ENCODE measurements at places on chromosomes 4 and X. TPM values are rescaled to one million over a fixed set of nuclear protein-coding genes. Genes with fewer than 3 reads are reported as not detected.

GRCh38 chr4:70687392-70687791 is 940 bp upstream of the UTP3 start:
- ATAC-seq: no peak

Gene OTC
- total RNA-seq: 0.21 TPM

Gene USP51
- 2.0 TPM for total RNA-seq

GRCh38 chr4:7715271-7716009 is 224.2 kb downstream of the AFAP1 start:
- ATAC-seq: no peak

DNA sequence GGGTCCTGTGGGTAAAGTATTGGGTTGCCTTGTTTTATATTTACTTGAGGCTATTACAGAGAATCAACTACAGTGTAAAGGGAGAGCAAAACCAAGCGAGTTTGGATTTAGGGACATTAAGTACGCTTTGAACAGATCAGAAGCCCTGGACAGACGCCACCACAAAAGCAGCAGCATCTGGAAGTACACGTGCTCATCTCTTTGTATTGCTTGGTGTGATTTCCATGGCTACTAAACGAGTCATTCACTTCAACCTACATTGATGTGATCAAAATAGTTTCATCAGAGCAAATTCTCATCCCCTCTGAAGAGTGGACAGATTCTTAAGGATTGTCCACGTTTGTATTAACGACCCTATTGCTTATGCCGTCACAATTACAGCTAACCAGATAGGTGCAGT is 85.1 kb downstream of the SORBS2 start:
- no peak for ATAC-seq

DNA sequence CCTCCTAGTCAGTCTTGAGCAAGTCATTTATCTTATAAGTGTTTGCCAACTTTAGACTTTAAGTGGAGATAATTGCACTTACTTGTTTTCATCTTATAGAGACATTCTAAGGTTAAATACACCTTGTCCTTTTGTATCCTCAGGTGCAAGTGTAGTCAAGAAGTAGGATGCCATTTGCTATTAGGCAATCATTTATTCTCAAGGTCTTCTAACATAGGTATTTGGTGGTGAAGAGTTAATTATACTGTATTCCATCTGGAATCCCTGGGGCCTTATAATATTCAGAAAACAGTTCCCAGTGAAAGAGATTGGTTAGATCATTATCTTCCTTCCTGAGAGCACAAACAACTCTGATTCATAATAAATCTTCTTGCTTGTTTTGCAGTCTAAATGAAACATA is 23.7 kb downstream of the SULT1E1 start:
- ATAC-seq: no peak

Gene CXXC4
- not detected for total RNA-seq

Gene TEX13D
- total RNA-seq: 0.16 TPM

Gene SSX1
- not detected for total RNA-seq

DNA sequence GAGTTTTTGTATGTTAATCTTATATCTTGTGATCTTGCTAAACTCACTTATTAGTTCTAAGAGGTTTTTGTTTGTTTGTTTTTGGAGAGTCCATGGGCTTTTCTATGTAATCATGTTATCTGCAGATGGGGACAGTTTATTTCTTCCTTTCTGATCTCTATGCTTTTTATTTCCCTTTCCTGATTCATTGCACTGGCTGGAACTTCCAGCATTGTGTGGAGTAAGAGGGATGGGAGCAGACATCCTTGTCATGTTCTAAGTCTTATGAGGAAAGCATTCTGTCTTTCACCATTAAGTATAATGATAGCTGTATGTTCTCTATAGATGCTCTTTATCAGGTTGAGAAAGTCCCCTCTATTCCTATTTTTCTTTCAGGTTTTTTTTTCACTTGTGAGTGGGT is 90.6 kb upstream of the TBC1D9 start:
- no peak for ATAC-seq

DNA sequence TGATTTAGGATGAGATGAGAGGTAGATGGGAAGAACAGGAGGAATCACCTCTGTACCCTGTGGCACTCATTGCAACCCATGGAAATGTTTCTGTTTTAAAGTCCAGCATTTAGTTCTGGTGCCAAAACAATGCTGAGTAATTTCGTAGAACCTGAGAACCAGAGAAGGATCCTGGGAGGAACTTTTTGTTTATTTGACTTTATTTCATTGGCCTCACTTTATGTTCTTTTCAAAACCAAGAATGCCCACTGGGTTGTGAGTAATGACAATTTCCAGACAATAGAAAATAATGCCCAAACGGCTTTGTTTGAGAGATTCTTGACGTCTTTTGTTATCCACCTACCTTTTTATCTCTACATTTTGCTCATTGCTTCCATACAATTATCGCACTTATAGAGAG is 111.3 kb downstream of the SHROOM3 start:
- no peak for ATAC-seq

DNA sequence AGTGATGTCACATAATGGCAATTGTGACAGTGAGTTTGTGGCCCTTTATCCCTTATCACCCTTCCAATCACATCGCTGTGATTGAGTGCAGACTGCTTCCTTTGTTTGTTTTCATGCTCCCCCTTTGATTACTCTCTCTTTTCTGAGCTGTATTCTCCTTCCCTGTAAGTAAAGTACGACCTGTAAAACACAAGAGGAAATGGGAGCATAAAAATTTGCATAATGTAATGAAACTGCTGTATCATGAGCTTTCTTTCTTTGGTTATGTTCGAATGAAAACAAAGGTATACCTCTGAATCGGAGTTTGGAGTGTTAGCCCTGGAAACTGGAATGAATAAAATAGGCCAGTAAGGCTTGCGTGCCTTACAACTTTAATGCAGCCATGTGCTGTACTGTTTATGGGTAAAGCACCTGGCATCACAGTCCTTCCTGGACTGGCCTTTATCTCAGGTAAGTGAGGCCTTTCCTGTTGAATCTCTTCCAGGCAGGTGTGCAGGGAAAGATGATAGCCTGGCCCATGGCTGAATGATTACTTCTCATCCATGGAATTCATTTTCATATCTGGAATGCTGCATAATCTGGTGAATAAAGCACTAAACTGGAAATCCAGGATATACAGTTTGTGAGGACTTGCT is 26.6 kb upstream of the HS3ST1 start:
- ATAC-seq: no peak

Gene NPNT
- not detected for total RNA-seq

DNA sequence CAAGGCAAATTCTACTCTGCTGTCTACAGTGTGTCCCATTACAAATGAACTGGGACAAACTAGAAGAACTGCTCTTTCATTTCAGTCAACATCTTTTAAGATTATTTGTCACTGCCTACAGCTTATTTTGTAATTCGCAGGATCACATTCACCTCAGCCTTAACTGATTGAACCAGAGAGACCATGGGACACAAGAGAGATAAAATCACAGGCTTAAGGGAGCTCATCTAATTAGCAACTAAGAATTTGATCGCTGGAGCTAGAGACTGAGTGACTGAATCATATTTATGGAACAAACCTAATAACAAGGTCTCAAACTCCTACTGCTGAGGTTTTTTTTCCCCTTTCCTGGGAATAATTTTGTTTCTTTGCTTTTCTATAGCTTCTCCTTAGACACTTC is 898.2 kb downstream of the PCDH18 start:
- no peak for ATAC-seq

DNA sequence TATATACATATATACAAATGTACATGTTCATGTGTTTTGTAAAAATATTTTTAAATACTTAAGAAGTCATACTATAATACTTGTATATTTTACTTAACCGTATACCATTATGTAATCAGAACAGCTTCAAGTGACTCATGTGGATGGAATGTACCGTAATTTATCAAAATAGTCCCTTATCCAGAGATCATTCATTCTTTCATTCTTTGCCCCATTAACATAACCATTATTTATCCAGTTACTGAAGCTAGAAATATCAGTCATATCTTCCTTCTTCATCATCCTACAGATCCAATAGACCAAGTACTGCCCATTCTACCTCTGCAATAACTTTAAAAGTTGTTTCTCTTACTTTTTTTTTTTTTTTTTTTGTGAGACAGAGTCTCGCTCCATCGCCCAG is 164.2 kb downstream of the MAB21L2 start:
- ATAC-seq: no peak

GRCh38 chr4:113064244-113064643 is 14.8 kb downstream of the ANK2 start:
- ATAC-seq: no peak

- ATAC-seq: no peak
These were observed 11.4 kb upstream of the NKRF start for GRCh38 chrX:119617517-119618164.

- ATAC-seq: no peak
These were observed 1801.0 kb downstream of the C4orf33 start for GRCh38 chr4:130896920-130897319.

DNA sequence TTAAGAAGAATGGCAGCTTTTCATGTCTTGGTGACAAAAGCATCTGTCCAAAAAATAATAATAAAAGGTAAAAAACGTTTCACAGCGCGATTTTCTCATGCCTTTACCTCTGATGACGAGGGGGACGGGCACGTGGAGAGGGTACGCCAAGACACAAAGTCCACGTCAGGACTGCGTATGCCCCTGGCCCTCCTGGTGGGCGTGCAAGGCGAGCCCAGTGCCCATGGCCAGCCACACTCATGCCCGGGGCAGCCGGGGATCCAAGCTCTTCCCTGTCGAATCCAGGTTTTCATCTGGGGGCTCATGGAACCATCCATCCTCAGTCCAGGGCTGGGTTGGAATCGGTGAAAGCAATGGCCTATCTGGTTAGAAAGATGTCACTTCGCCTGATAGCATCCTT is 176.6 kb downstream of the AFAP1 start:
- no peak for ATAC-seq
